AG04450 (cell line): ENCODE measurements at places on chromosomes 4 and X.

DNA sequence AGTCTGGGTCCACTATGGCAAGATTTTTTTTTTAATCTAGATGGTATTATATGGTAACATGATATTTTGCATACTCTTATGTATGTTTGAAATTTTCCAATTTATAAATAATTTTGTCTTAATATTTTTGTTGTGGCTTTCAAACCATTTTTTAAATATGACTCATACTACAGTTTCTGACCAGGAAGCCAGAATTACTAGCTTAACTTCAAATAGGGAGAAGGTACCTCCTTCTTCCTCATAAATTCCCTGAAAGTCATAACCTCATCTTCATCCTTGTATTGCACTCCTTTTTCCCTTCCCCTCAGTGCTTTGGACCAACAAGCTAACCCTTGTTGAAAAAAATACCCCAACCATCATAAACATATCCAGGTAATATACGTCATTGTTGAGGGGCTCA lies 21.6 kb downstream of the ARAP2 start:
- DNase-seq = no peak

GRCh38 chr4:98997166-98997565 lies 1.6 kb downstream of the METAP1 start:
- no peak for DNase-seq

DNA sequence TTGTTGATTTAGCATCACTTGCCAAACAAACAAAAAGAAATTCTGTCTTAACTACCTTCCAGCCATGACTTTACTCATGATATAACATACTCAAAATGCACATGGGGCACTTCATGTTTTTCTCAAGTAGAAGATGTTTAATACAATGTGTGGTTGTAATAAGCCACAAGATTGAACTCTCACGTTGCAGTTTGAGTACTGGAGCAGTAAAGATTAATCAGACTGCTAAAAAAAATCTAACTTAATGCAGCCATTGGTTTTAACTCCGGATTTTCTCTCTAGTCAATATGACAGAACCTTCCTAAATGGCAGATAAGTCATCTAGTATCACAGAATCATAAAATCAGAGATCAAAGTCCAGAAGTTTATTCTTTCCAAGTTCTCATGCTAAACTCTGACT lies 117.9 kb downstream of the SH3KBP1 start:
- DNase-seq = no peak

DNA sequence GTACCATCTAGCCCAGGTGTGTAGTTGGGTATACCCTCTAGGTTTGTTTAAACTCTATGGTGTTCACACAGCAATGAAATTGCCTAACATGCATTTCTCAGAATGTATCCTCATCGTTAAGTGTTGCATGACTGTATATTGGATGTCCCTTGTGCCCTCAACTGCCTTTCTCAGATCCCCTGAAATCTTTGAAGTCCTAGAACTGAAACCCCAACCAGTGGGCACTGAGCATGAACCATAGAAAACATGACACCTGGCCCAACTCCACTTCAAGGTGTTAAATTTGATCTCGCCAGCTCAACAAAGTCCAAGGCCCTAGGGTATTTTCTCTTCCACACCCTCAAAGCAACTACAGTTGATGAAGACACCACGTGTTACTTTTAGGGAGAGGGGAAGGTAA lies 35.6 kb downstream of the GPR143 start:
- DNase-seq = no peak

DNA sequence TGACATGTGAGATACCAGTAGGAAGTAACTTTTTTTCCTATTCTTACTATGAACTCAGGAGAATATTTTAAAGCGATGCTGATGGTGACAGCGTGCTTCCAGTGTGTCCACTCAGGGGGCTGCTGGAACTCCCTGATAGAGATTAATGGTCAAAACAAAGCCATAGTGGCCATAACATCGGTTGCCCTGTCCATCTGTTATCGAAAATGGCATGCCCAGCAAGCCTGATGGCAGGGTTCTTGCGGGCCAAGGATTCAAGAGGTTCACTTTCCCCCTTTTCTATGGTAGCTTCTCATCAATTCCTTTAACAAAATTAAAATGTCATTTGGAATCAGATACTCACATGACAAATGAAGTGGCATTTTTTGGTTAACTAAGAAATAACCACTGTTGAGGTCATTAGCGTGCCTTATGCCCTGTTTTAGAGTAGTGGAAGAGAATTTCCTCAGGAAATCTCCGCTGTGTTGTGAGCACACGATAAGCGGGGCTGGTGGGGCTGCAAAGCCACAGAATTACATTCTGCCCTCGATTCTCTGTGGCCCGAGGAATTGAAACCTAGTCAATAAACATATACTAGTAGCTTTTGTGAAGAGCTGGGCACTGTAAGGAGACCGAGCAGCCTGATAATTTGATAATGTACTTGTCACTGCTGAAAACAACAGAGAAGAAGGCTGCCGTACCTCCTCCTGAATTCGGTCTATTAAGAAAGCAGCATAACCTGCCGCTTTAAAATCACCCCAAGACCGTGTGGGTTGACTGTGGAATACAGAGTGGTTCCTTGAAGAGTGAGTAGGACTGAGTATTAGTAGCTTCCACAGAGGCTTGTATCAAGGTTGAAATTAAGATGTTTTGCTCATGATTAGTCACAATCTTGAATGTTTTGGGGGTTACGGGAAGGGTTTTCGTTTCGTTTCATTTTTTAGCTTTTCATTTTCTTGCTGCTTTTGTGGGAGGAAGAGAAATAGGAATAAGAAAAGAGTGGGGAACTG lies 46.7 kb downstream of the PTCHD1 start:
- DNase-seq = no peak

GRCh38 chr4:155946486-155946885 lies 7.2 kb downstream of the CTSO start:
- DNase-seq = no peak

DNA sequence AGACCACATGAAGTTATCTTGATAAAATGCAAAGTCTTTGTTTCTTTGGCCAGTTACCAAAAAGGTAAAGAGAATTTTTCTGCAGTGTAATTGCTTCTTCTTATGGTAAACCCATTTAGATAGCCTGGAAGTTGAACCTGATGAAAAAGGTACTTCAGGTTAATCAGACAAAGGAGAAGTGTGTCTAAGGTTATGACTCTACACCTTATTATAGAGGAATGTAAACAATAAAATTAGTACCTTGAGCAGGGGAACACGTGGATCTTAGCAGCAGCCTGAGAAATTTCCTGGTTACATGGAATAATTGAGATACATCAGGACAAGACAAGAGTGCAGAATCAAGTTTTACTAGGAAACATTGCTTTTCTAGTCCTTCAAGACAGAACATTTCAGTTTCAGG lies 70.8 kb downstream of the RAP1GDS1 start:
- DNase-seq = no peak
